ENCODE measurements at places on chromosomes 5 and 9.

DNA sequence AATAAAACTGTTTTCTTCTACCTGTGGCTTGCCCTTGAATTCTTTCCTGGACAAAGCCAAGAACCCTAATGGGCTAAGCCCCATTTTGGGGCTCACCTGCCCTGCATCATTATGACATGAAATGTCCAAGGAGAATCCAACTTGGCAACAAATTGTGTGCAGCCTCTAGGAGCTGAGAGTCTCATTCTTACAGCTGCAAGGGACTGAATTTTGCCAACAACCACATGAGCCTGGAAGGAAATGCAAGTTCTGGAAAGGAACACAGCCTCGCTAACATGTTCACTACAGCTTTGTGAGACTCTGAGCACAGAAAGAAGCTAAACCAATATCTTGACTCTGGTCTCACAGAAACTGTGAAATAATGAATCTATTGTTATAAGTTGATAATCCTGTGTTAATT lies 94.8 kb upstream of the CDH12 start:
- DNase-seq = no peak

DNA sequence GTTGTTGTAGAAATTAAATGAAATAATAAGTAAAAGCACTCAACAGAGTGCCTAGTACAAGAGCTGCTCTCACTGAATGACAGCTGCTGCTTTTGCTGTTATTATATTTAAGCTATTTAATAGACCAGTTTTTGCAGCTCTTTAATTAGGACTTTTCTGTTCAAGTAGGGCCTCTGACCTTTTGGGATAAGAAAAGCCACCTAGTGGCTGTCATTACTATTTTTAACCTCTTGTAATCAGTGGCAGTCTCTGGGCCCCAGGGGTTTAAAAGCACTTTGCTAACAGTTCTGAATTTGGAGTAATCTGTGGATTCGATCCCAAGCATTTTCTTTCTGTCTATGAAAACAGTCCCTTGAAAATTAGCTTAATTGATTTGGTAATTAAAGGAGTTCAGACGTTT lies 121.1 kb downstream of the NUDT12 start:
- no peak for DNase-seq

GRCh38 chr9:129665389-129665775 lies at the start of gene PRRX2:
Gene PRRX2 (plus strand): TSS chr9:129665647. CDS start chr9:129665868, 221 bp downstream.
- no peak for DNase-seq

- DNase-seq = no peak
Observed at GRCh38 chr5:157867751-157868387, 8.9 kb upstream of the CLINT1 start.

DNA sequence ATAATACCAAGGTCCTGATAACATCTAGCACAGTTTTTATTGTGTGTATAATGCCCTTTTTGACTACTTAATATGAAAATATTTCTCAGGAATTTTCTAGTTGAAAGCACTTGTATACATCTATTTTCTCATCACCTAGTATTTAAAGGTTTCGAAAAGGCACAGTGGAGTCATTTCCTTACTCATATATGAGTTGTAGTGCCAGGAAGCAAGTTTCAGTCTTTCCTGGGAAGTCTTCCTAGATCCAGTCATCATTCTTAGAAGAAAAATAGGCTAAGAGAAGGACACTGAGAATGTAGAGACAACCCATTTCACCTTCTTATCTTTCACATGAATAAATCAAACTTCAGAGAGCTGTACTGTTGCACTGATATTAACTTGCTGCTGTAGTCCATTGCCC lies 70.2 kb downstream of the SLC25A46 start:
- no peak for DNase-seq

DNA sequence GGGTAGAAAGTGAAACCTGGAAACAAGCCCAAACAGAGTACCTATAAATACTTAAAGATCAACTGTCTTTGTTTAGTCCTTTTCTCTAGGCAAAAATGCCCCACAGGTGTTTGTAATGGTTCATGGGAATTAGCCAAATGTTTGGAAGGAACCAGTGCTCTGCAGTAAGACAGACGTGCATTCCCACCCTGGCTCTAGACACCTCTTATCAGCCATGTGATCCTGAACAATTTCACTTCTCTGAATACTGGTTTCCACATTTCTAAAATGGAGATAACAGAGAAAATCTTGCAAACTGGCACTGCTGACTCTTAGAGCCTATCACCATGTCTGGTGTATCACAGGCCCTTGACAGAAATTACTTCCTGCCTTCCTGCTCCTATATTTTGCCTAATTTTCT lies 30.0 kb downstream of the GLIS3 start:
- DNase-seq = no peak

DNA sequence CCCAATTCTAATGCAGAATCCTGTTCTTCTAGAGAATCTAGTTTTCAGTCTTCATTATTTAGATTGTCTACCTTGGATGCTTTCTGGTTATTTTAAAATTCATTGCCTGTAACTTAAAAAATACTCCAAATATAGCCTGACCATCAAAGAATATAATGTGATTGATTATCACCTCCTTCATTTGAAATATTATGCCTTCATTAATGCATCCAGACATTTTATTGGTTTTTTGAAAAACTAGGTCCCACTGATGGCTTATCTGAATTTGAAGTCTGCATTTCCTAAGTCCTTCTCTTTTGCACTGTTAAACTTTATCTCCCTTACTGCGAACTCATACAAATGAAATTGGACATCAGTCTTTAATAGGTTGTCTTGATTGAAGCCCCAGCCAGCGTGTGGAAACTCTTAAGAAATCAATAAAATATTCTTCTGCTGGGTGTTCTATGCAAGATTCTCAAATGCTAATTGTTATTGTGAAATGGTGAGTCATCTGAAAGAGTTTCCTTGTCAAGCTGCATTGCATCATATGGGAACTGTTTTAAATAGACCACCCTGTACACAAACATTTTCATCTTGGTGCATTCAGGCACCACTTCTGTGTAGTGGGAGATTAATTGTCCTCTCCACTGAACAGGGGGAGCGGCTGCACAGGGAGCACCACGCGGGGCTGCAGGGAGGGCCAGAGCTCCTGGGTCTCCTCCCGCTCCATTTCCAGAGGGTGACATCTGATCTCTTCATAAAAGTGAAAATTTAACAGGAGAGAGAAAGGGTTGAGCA lies 92.3 kb upstream of the FANCC start:
- DNase-seq = no peak

GRCh38 chr5:6108540-6108848 lies 269.9 kb downstream of the MED10 start:
- no peak for DNase-seq

DNA sequence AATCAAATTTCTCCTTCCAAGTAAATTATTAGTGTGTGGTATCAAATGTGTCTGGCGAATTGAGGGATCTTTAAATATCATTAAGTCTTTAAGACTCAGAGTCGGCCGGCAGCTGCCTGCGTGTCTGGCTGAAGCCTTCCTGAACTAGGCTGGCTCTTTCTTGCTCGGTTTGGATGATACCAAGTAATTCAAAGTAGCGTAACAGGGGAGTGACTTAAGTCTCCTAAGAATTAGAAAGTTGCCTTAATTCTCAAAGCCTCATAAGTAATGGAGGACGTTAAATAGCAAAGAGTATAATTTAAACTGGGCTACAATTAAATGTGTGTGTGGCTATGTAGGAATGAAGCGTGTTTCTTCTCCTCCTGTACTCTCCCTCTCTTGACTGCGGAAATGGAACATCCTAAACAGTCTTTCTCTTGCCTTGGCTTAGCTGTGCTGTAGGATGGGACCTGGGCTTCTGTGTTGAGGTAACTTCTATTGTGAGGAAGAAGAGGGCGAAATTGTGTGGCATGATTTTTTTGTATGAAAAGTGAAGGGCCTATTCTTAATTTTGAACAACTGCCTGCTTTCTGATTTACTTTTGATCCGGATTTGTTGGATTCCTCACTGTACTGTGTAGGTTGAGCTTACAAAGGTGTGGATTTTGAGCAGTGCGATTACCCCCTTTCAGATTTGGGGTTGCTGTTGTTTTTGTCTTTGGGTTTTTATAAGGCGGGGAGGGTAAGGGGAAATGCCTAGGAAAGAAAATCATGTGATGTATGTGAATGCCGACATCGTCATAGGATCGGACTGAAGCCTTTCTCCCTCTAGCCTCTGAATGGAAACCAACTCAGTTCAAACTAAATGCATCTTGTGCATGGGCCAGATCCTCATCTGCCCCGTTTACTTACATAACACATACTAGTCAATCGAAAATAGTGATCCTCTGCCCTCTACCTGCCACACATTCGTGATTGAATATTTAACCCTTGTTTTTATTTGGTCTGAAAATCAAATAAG lies 29.9 kb downstream of the CPEB4 start:
- DNase-seq = peak; percentile 78

- DNase-seq = no peak
Observed at GRCh38 chr5:31194468-31194813, 955 bp downstream of the CDH6 start.

DNA sequence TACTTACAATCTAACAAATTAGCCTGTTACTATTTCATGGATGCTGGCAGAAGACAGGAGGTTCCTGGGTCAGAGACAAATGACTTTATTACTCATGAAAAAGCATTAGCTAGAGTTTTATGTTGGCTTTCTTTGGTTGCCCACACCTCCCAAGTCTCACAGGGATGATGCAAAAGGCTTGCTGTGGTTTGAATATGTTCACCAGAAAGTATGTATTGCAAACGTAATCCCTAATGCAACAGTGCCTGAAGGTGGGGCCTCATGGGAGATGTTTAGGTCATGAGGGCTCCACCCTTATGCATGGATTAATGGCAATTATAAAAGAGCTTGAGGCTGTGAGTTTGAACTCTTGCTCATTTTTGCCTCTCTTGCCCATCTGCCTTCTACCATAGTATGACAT lies 28.5 kb downstream of the DPYSL3 start:
- DNase-seq = no peak

GRCh38 chr5:86360801-86361200 lies 256.9 kb upstream of the COX7C start:
- no peak for DNase-seq

DNA sequence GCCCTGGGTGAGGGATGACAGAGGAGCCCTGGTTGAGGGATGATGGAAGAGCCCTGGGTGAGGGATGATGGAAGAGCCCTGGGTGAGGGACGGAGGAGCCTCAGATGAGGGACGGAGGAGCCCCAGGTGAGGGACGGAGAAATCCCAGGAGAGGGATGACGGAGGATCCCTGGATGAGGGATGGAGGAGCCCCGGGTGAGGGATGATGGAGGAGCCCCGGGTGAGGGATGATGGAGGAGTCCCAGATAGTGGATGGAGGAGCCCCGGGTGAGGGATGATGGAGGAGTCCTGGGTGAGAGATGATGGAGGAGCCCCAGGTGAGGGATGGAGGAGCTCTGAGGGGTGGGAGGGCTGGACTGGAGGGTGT lies 10.9 kb downstream of the PHF2 start:
- DNase-seq = no peak

DNA sequence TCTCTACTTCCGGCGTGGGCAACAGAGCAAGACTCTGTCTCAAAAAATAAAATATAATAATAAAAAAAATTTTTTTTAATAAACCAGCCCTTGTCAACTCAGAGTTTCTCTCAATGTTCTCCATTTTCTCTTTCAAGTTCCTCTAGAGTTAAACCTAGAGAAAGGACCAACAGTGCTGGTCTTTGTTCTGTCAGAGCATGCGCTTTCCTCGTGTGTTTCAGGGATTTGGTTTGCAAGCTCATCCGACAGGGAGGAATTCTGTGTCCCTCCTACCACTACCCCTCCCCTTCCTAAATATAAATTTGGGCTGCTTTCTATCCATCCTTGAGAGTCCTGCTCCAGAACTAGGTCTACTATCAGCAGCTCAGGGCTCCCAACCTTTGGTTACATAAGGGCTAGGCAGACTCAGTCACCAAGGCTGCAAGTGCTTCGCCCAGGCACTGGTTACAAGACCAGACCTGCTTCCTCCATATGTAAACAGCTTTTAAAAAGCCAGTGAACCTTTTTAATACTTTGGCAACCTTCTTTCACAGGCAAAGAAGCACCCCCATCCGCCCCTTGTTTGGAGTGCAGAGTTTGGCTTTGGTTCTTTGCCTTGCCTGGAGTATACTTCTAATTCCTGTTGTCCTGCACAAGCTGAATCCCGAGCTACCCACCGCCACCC lies 13.5 kb downstream of the SETX start:
- DNase-seq = peak; percentile 48

DNA sequence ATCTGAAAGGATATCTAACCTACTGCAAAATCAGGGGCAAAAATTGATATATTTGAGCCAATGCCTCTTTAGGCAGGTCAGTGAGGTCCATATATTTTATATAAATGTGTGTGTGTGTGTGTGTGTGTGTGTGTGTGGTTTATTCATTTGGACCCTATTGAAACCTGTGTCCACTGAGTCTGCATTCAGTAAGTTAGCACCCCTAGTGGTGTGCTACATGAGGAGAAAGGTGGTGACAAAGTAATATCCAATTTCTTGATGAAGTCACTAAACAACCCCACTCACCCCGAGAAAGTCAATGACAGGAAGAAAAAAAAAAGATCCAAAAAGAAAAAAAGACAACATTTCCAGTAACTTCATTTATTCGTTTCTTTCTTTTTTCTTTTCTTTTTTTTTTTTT lies 4.1 kb downstream of the FBXW11 start:
- DNase-seq = no peak

DNA sequence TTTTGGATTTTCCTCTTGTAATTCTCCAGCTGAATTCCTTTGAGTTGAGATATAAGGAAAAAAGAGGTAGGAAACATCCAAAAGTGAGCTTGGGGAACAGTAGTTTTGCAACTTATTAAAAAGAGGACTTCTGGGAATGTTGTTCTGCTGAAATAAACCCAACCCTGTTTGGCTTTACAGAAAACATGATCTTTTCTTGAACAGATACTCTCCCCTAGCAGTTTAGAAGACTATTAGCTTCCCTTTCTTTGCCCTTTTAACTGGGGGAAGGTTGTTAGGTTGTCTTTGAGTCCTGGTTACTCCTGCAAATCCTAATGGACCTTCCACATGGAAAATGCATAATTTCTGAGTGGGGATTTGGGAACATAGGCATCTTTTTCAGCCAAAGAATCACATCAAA lies 168.7 kb upstream of the RPS23 start:
- no peak for DNase-seq

- no peak for DNase-seq
Observed at GRCh38 chr9:80491086-80491696, 919.4 kb downstream of the TLE4 start.

GRCh38 chr9:74083681-74084433 lies 413.3 kb upstream of the RORB start:
- no peak for DNase-seq

- peak; percentile 33 for DNase-seq
Observed at GRCh38 chr5:13478831-13479465, 465.5 kb downstream of the DNAH5 start.

- DNase-seq = no peak
Observed at GRCh38 chr9:114574438-114574837, 13.1 kb upstream of the ATP6V1G1 start.

- DNase-seq = peak; percentile 39
Observed at GRCh38 chr9:34289159-34289558, 39.9 kb downstream of the KIF24 start.

- no peak for DNase-seq
Observed at GRCh38 chr5:165521816-165522610, 2016.6 kb downstream of the MAT2B start.

DNA sequence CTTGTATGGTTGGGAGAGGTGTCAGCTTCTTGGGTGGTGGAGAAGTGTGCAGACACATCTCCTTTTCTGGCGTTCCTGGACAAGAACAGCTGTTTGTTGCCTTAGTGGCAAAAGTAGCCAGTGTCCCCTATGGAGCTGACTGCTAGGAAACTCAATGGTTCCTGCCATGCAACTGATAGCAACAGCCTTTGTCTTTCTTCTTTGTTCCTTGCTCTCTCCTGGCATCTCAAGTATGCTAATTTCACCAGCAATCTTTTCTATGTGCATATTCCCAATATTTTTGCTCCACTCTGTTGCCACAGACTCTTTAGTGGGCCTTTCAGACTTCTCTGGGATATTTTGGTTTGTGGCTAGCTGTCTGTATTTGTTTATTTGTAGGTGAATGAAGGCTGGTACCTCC lies 36.7 kb downstream of the FBXO4 start:
- DNase-seq = no peak
